ENCODE measurements at places on chromosomes 7 and 10.

DNA sequence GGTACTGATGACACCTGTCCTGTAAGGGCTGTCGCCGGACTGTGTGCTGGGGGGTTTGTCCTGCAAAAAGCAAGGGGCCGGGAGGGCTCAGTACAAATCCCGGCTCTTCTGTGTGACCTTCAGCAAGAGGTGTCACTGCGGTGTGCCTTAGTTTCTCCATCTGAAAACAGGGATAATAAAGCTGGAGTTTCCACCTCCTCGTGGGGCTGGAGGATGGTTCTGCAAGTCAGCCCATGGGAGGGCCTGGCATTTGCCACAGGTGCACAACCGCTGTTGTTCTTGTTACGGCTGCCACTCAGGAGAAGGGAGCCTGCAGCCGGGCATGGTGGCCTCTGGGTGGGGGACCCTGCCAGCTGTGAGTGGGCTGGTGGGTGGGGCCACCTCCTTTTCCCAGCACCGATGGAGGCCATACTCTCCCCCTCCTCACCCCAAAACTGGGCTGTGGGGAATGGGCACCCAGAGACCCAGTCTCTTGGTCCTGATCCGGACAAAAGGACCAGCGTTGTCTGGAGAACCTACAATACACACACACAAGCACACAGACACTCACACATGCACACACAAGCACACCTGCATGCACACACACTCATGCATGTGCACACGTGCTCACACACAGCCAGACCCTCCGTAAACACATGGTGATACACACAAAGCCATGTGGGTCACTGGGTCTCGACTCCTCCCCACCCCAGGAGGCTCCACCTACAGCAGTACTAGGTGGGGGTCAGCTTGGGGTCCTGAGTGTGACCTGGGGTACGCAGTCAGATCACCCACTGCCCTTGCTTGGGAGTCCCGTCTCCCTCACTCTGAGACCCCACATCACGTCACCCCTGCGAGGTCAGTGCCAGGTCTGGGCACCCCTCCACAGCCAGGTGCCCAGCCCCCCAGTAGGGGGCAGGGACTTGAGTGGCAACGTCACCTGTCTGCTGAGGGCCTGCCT lies 34.1 kb downstream of the ELFN1 start:
- no peak for DNase-seq

- no peak for DNase-seq
Observed at GRCh38 chr10:68105820-68106219, 3.5 kb upstream of the MYPN start.

DNA sequence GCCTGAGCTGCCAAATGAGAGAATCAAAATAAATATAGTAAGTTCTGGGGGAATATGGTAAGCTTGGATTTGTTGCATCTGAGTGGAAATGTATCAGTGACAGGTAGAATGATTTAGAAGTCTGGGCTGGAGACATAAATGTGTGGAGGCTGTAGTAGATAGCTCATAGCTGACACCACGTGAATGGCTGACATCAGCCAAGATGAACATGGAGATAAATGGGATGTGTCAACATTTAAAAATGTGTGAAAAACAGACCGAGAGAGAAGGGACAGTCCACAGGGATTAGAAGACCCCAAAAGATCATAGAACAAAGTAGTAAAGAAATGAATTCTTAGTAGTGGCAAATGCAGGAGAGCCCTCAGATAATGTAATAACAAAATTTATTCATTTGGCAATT lies 40.9 kb downstream of the NAMPT start:
- no peak for DNase-seq

DNA sequence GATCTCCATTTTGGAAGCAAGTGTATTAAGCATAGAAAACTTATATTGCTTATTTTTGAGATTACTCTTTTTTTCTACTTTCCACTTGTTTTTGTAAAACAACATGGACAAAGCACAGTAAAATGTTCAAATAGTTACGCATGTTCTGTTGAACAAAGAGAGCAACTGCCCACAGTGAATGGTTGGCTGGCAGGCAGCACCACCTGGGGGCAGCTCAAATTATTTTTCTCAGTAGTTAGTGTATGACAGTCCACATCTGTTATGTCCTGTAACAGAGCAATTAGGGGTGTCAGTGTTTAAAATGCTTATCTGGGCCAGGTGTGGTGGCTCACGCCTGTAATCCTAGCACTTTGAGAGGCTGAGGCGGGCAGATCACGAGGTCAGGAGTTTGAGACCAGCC lies 46.1 kb upstream of the CACUL1 start:
- no peak for DNase-seq

GRCh38 chr10:121159670-121160069 lies 308.5 kb downstream of the WDR11 start:
- no peak for DNase-seq

- DNase-seq = no peak
Observed at GRCh38 chr7:40645197-40645596, 510.4 kb downstream of the SUGCT start.

- DNase-seq = no peak
Observed at GRCh38 chr10:130721971-130722370, 585.8 kb downstream of the GLRX3 start.

DNA sequence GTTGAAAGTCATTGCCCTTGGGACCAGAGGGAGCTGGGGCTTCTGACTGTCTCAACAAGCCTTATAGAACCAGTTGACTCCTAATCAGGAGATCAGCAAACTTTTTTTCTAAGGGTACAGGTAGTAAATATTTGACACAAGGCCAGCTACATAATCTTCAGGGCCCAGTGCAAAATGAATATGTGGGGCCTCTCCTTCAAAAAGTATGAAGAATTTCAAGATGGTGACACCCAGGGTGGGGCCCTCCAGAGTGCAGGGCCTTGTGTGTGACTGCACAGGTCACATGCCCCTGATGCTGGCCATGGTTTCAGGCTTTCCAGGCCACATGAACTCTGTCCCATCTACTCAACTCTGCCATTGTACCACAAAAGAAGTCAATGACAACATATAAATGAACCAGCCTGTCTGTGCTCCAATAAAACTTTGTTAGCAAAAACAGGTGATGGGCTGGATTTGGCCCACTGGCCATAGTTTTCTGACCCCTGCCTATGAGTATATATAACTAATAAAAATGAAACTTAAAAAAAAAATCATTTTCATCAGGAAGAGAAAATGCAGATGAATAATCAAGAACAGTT lies 6.1 kb downstream of the MMRN2 start:
- no peak for DNase-seq

DNA sequence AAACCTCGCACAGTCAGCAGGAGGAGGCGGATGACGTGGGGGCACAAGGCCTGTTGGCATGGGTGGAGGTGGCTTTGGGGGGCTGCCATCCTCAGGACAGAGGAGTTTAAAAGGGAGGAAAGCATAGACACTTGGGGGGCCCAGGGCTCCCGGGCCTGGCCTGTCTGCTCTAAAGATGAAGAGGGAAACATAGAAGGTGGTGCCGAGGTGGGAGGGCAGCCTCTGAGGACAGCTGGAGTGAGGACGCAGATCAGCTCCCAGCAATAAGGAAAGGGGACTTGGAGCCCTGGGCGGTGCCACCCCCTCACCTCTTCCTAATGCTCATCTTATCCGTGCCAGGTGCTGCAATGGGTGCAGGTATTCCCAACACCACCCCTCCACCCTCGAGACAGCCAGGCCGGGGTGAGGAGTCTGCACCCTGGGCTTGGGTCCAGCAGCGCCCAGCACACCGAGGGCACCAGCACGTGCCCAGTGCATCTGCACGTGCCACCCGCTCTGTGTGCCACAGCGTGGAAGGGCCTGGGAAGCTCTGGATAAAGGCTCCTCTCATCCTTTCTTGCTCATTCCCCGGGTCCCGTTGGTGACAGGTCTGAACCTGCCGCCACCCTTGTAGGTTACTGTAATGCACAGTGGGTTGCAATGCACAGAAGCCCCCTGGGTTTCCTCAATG lies 566.0 kb upstream of the FOXK1 start:
- no peak for DNase-seq

DNA sequence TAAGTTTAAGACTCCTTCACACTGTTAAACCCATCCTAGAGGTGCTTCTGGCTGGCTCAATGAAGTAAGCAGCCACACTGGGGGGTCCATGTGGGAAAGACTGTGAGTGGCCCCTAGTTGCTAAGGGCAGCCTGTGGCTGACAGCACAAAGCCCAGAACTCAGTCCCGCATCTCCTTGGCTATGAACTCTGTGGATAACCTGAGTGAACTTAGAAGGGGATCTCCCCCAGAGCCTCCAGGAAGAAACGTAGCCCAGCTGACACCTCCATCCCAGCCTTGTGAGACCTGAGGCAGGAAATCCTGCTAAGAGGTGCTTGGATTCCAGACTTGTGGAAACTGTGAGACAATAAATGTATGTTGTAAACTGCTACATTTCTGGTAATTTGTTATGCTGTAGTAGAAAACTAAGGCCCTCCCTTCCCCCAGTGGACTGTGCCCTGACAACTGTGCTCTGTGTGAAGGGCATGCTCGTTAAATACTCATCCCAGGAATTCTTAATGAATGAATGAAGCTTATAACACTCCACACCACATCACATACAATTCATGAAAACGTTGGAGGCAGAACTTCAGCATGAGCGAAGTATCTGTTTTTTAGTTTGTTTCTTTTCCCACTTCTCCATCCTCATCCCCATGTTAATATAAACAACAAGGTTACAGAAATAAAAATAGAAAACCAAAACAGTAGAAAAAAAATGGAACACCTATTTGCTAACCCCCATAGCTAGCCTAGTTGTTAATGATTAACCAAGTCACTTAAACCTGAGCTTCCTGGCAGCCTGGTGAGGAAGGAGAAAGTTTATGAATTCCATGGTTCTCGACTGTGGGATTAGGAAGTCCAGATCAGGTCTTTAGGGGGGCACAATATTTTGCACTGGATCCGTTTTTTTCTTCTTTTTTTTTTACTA lies 36.8 kb upstream of the AOAH start:
- DNase-seq = no peak

DNA sequence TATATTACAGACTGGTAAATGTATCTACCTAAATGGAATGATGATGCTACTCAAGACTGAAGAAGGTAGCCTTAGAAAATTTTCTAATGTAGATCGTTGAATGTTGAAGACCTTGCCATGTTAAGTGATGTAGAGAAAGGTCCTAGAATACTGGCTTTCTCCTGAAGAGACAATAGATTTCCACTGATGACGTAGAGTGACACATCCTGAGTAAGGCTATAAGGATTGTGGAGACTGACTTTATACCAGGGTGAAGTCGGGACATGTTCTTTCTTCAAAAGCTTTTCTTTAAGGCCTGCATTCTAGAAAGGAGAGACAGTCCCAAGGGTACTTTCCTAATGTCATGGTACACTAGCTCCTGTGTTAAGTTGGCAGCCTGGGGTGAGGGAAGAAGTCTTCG lies 58.6 kb downstream of the PCDH15 start:
- DNase-seq = no peak

- no peak for DNase-seq
Observed at GRCh38 chr7:10740805-10741204, 232.9 kb upstream of the PHF14 start.

DNA sequence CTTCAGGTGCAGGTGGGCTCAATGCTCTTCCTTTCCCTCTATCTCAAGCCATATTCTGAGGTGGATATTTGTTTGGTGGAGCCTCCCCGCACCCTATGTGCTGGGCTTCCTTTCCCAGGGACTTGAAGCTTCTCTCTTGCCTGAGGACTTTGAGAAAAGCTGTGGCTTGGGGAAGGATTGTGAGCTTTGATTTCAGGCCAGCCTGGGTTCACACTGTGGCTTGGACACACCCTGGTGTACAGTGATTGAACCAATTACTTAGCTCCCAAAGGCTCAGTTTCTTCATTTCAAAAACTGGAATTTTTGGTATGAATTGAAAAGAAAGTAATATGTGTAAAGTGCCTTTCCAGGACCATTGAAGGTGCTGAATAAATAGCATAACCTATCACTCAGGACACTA lies 224.5 kb upstream of the GLI3 start:
- no peak for DNase-seq

- DNase-seq = no peak
Observed at GRCh38 chr10:23512355-23513058, 73.6 kb downstream of the OTUD1 start.

GRCh38 chr10:2122431-2123124 lies 385.3 kb upstream of the ADARB2 start:
- no peak for DNase-seq

- DNase-seq = no peak
Observed at GRCh38 chr10:124131172-124131571, 37.8 kb upstream of the CHST15 start.

- no peak for DNase-seq
Observed at GRCh38 chr10:48890888-48891850, 48.5 kb downstream of the LRRC18 start.

- DNase-seq = no peak
Observed at GRCh38 chr7:121153995-121154394, 165.5 kb downstream of the CPED1 start.

DNA sequence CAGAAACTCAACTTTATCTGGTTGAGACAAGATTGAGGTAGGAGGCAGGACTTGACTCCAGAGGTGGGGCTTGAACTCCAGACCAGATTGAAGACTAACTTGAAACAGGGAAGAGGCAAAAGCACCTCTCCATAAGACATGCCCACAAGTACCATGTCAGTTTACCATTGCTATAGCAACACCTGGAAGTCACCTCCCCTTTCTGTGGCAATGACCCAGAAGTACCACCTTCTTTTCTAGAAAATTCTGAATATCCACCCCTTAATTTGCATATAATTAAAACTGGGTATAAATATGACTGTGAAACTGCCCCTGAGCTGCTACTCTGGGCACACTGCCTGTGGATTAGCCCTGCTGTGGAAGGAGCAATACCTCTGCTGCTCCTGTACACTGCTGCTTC lies 4.9 kb upstream of the TOMM7 start:
- no peak for DNase-seq

GRCh38 chr7:15507171-15507570 lies 54.6 kb downstream of the AGMO start:
- no peak for DNase-seq
